ENCODE measurements at places on chromosomes 6 and 20.

- DNase-seq: no peak
Observed at GRCh38 chr20:8423482-8423881, 291.4 kb downstream of the PLCB1 start.

DNA sequence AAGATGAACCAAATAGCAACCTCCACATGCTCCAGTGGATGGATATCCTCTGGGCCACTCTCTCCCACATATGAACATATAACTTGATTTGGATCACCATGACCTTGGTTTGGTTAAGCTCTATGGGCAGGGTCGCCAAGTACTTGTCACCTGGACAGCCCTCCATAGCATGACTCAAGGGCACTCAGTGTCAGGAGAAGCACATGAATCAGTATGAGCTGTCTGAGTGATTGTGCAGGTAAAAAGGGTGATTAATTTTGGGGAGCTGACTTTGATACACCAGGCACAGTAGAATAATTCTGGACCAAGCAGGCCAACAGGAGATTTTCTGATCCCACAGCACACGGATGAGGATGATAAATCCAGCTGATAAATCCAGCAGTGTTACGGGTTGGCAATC lies 74.4 kb downstream of the OPRM1 start:
- DNase-seq: no peak

GRCh38 chr6:5135788-5136376 lies 50.7 kb downstream of the PPP1R3G start:
- DNase-seq: peak; percentile 43

DNA sequence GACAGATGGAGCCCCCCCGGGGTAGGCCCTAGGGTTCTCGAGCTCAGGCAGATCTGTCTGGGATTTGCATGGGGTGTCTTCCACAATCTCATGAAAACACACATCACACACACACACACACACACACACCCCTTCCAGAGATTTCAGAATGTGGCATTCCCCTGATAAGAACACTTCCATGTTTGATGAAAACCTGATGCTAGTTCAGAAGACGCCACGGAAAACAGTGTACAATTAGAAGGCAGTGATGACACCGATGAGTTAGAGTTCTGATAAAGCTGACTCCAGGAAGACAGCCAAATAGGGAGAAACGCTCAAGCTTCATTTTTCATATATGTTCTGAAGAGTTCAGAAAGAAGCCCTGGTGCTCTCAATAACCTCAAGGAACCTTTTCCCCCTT lies 438.7 kb upstream of the JARID2 start:
- no peak for DNase-seq

GRCh38 chr6:116542426-116542825 lies 3.1 kb downstream of the TRAPPC3L start:
- peak; percentile 45 for DNase-seq

DNA sequence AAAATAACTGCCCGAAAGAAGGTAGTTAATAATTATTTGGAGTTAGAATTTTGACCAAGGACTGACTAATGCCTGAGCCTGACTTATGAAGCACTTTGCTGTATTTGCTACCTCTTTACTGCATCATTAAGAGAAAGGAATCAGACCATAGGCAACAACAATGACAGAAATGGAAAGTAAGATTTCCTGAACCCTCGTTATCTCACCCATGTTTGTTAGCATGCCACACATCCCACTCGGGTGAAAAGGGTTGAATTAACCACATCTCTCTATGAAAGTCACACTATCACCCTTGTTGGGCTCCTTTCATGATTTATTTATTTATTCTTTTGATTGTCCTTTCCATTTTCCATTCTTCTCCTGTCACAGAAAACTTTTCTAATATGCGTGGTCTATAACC lies 59.6 kb downstream of the OLIG3 start:
- DNase-seq: no peak

- no peak for DNase-seq
Observed at GRCh38 chr20:945841-946240, 29.7 kb upstream of the ANGPT4 start.

DNA sequence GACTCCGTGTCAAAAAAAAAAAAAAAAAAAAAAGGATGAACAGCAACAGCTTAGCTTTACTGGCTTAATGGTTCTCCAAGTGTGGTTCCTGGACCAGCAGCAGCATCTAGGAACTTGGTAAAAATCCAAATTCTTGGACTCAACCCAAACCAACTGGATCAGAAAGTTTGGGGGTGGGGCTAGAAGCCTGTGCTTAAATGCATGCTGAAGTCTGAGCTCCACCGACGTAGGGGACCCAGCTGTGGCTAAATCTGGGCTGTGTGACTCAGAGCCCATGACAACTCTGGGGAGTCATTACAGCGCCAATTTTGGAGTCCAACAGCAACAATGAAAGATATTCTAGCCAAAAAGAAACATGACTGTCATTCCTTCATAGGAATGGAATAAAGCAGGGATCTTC lies 13.6 kb upstream of the CHD6 start:
- DNase-seq: peak; percentile 83

- DNase-seq: no peak
Observed at GRCh38 chr6:167285077-167285770, 5.9 kb upstream of the UNC93A start.

- DNase-seq: peak; percentile 91
Observed at GRCh38 chr6:42352856-42353564, 98.7 kb downstream of the TRERF1 start.

- peak; percentile 36 for DNase-seq
Observed at GRCh38 chr6:1029141-1029540, 282.8 kb upstream of the FOXQ1 start.

GRCh38 chr20:33688938-33689424 lies 2.8 kb upstream of the E2F1 start:
- no peak for DNase-seq

GRCh38 chr6:99334526-99335127 lies 14.8 kb downstream of the FAXC start:
- DNase-seq: peak; percentile 72

GRCh38 chr20:51541189-51542032 lies 1.1 kb downstream of the NFATC2 start:
- DNase-seq: peak; percentile 32

GRCh38 chr20:44023515-44024371 lies 109.1 kb downstream of the TOX2 start:
- DNase-seq: no peak

- DNase-seq: no peak
Observed at GRCh38 chr20:50408526-50409364, 101.4 kb upstream of the PTPN1 start.

DNA sequence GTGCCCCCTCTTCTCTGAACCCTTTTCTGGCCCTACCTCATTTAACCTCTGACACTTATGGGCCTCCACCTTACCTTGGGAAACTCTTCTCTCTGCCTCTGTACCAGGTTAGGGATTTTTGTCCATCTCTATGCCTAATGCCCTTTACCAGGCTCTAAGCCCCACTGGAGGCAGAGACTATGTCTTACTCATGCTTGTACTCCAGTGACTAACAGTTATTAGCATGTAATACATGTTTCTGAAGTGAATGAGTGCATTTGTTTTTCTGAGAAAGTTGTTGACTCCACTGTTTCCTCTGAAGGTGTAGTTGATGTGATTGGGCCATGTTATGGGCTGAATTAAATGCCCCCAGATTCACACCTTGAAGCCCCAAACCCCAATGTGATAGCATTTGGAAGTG lies 234.3 kb downstream of the PACRG start:
- DNase-seq: peak; percentile 79

DNA sequence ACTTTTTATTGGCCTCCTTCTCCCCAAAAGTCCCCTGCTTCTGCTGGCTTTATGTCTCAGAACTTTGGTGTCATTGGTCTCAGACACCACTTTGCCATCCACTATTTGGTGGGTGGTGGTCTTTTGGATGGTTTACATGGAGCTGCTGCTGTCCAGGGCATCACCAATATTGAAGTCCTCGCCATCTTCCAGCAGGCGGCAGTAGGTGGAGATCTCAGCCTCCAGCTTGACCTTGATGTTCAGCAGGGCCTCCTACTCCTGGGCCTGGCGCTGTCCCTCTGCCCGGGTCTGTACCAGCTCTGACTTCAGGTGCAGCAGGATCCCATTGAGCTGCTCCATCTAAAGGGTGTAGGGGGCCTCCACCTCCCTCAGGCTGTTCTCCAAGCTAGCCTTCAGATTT lies 148.4 kb upstream of the FOXA2 start:
- no peak for DNase-seq

GRCh38 chr6:111750753-111751673 lies 122.2 kb downstream of the FYN start:
- no peak for DNase-seq

DNA sequence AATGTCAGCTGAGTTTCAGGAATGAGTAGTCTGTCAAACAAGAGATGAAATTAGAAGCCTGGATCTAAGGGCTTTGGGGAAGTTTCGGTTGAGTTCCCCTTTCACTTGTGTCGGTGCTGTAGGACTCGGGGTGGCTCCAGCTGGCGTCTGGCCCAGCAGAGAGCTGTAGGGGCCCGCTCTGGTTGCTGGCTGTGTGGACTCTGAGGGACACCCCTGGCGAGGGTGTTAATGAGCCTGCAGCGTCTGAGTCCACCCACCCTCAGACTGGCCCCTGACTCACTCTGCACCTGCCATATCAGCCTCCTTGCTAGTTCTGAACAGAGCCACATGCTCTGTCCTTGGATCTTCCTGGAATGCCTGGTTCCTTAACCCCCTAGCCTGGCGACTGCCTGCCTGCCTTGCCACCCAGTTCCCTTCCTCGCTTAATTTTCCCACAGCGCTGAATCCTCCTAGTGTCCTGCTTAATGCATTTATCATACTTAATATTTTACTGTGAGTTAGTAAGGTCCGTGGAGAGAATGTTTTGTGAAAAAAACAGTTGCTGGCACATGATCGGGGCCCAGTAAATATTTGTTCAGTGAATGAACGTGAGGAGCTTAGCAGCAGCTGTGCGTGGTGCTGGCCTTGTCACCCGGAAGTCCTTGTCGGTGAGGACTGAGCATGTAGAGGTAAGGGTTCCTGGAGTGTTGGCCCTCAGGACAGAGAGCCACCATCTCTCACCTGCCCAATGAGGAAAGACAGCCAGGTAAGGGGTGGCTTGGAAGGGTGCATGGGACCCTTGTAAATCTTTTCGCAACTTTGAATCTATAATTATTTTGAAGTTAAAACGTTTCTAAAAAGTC lies 1.6 kb downstream of the DNAJC5 start:
- DNase-seq: peak; percentile 67

DNA sequence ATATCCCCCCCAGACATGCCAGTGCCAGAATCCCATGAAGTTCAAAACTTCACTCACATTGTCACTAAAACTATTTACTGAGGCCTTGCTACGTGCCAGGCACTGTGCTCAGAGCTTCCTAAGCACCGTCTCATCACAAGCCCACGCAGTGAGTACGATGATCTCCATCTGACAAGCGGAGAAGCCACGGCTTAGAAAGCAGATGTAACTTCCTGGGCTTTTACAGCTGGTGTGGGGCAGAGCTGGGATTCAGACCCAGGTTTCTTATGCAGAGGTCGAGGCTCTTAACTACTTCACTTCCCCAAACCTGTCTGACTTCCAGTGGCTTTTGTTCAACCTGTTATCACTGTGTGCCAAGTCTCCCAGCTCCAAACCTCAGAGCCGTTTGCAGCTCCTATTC lies 8.3 kb downstream of the MDGA1 start:
- peak; percentile 33 for DNase-seq

GRCh38 chr6:166749666-166750065 lies 122.6 kb upstream of the RPS6KA2 start:
- DNase-seq: no peak

GRCh38 chr20:63830841-63831588 lies at the start of gene ZBTB46:
TSS of gene ZBTB46 (minus strand) at chr20:63831264. CDS start at chr20:63790757, 40,507 bp downstream.
- DNase-seq: peak; percentile 75

- DNase-seq: no peak
Observed at GRCh38 chr20:63159826-63160640, 55.9 kb downstream of the YTHDF1 start.

- no peak for DNase-seq
Observed at GRCh38 chr6:137106183-137106582, 61.4 kb upstream of the IL20RA start.

GRCh38 chr6:32905078-32905477 lies 35.8 kb downstream of the HLA-DMB start:
- DNase-seq: no peak

DNA sequence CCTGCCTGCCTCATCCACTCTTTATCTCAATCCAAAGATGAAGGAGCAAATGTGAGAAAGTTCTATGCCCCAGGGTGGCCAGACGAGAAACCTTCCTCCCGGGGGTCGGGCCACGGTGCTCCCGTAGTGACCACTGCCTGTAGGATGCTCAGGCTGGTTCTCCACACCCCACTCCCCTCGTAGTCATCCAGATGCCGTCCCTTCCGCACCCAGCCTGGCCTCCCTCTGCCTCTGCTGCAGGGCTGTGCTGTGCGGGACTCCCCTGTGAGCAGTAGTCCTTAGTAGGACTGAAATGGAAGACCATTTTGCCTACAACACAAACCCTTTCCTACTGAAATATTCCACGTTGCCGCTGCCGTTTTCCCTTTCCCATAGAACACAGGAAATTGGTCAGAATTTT lies 2.0 kb downstream of the TMC2 start:
- no peak for DNase-seq

DNA sequence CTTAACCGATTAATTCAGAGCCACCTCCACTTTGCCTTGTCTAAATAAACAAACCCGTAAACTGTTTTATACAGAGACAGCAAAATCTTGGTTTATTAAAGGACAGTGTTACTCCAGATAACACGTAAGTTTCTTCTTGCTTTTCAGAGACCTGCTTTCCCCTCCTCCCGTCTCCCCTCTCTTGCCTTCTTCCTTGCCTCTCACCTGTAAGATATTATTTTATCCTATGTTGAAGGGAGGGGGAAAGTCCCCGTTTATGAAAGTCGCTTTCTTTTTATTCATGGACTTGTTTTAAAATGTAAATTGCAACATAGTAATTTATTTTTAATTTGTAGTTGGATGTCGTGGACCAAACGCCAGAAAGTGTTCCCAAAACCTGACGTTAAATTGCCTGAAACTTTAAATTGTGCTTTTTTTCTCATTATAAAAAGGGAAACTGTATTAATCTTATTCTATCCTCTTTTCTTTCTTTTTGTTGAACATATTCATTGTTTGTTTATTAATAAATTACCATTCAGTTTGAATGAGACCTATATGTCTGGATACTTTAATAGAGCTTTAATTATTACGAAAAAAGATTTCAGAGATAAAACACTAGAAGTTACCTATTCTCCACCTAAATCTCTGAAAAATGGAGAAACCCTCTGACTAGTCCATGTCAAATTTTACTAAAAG lies 2.7 kb downstream of the FOXC1 start:
- no peak for DNase-seq

DNA sequence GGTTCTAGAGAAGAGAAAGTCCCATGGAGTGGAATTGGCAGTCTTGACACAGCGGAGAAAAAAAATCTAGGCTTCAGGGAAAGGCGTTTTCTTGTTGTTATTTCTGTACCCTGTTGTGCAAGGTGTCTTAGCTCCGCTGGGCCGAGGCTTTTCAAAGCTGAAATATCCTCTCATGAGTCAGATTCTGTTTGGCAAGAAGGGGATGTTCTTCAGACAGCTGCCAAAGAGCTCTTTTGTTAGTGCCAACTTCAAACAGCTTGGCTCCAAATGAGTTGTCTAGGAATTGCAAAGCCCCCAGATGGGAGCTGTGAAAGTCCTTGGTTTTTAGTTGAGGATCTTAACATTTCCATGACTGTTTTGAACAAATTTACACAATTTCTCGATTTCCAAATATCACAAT lies 45.6 kb downstream of the LRRN4 start:
- peak; percentile 98 for DNase-seq

- peak; percentile 87 for DNase-seq
Observed at GRCh38 chr6:10759312-10759839, 11.8 kb downstream of the TMEM14B start.

Data from GM23248 (cell line).